ENCODE measurements at places on chromosomes 16 and 17. TPM values are rescaled to one million over a fixed set of nuclear protein-coding genes. Genes with fewer than 3 reads are reported as not detected.
A peak's percentile ranks its signal among the peaks of the same experiment; 100 is the strongest.

- no peak for DNase-seq
Observed at GRCh38 chr17:70780031-70780430, 610.7 kb downstream of the KCNJ2 start.

Gene KRTAP4-9
- not detected for polyA plus RNA-seq

Gene SDR42E2
- polyA plus RNA-seq = not detected

Gene KIF1C
- 92.5 TPM for polyA plus RNA-seq

DNA sequence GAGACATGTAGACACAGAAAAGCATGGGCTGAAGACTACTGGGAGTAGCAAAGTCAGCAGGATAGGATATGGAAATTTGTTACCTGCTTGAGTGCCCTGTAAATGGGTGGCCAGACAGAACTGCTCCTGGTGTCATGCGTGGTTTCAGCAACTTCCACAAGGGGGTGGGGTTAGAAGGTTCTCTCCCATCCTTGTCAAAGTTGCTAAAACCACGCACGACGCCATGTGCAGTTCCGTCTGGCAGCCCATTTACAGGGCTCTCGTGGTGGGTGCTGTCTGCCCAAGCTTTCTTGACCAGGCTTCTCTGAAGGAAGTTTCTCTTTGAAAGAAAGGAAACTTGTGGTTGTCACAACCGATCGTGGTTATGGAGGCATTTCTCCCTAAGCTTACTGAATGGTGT, 6.9 kb upstream of the DBNDD1 start:
- DNase-seq = no peak

Gene CRYM
- not detected for polyA plus RNA-seq

Gene TAC4
- 1.5 TPM for polyA plus RNA-seq

- DNase-seq = peak; percentile 41
Observed at GRCh38 chr17:77555741-77556291, 402.7 kb upstream of the TNRC6C start.

Gene FOXL1
- 0.33 TPM for polyA plus RNA-seq

- no peak for DNase-seq
Observed at GRCh38 chr17:66679631-66680517, 155.0 kb upstream of the CACNG5 start.
